ENCODE measurements at places on chromosomes 1 and 21.
A peak's percentile ranks its signal among the peaks of the same experiment; 100 is the strongest.

DNA sequence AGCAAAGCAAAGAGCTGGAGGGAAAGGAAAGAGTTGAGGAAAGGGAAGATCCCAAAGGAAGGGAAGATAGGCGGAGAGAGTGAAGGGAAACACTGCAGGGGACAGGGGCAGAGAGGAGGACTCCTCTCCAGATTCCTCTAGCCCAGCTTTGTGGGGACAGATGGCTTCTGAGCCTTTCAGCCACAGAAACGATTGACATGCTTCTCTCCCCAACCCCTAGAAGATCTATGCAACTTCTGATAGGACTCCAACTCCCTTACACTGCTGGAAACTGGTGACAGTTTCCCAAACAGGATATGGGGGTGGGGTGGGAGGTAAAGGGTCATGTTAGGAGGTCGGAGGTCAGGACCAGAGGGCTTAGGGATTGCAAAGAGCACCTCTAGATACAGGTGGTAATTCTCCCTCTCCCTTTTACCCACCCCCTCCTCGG lies 6.5 kb downstream of the MEX3A start:
- ATAC-seq, result no peak

DNA sequence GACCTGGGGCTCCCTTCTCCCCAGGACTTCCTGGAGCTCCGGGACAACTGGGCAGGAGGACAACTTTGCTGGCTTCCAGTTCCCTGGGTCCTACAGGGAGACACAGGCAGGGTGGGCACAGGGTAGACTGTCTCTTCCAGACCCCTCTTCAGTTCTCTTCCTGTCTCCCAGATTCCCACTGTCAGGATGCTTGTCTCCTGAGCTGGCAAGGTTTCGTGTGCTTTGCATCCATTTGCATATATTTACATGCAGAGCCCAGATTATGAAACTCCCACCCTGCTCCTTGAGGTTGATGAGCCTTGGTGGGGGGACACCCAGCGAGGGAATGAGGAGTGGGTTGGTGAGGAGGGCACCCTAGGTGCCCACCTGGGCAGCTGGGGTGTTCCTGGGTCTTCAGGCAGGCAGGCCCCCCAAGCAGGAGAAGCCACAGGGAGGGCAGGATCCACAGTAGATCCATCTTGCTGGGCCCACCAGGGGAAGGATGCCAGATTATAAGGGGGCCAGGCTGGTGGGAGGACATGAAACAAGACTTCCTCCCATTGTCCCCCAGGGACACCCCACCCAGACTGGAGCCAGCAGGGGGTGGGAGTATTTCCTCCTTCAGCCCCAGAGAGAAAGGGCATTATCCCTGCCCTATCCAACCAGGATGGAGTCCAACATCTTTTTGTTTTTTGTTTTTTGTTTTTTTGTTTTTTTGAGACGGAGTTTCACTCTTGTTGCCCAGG lies at the start of gene FCN3:
FCN3 (minus strand) TSS at position 463 of the 725 bp plus-strand sequence; CDS start at position 457, 6 bp downstream.
- no peak for ATAC-seq

GRCh38 chr1:110879758-110880606 lies 7.0 kb downstream of the CD53 start:
- peak; percentile 73 for ATAC-seq

DNA sequence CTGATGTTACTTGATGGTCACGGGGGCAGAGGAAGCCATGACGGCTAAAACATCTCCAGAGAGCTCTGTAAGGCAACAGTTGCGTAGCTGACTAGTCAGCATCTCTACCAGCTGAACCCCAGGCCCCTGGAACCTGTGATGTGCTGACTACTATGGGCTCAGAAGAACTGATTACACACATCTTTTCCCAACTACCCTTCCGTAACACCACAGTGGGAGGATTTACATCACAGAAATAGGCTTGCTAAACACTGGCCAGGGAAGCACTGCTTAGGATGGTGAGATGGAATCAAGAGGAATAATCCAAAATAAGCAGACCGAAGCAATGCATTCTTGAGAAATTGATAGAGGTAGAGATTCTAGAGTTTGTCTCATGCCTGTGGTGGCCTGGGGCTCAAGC lies 122.5 kb downstream of the SMYD2 start:
- no peak for ATAC-seq
